ENCODE measurements at places on chromosomes 1 and 21.

DNA sequence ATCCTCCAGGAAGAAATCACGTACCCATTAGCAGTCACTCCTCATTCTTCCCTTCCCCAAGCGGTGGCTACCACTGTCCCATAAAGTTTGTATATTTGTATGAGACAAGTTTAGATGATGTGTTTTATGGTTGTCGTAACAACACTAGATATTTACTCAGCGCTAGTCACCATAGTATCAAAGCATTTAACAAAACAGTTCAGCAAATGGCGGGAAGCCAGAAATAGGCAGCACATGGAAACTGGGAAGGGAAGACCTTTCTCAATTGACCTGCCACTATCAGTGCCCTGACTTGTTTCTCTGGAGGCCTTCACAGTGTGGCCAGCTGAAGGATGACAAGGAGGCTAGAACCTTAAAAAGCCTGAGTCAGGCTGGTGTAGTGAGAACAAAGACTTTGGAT is 31.1 kb downstream of the CNST start:
- no peak for DNase-seq

DNA sequence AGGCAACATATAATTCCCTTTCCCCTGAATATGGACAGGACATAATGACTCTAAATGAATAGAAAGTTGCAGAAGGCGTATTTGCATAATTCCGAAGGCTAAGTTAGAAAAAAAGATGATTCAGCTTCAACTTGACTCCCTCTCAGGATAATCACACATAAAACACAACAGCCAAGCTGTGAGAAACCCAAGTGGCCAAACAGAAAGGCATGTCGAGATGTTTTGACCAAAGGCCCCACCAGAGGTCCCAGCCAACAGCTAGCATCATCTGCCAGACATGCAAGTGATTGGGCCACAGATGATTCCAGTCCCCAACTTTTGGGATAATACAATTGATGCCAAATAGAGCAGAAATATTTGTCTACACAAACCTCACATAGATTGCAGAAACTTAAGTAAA is 444.9 kb downstream of the LTN1 start:
- DNase-seq = no peak

DNA sequence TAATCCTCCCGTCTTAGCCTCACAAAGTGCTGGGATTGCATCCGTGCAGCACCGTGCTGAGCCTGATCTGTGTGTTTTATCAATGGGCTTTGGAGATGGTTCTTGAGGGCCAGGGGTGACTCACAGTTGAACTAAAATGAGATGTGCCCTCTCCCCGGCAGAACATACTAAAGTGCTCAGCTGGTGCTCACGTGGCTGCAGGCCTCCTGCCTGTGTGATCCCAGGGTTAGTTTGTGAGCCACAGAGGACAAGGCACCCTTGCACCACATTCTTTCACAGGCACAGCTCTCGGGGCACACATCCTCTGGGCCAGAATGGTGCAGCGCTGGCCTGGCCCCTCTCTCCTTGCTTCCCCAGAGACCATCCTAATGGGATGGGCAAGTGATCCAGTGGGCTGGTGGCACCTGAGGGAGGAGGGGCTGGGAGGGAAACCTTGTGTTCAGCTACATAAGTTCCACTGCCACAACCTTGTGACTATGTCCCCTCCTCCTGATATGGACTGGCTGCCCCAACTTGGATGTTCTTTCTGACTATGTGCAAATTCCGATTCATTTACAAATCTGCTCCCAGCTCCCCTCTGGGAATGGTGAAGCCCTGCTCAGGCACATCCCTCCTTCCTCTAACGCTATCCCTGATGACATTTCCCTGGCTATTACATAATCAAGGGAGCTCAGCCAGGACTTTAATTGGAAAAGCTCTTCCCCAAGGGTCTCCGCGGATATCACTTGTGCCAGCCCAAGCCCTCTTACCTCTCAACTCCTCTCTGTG is 197.0 kb upstream of the EDN2 start:
- DNase-seq = no peak

DNA sequence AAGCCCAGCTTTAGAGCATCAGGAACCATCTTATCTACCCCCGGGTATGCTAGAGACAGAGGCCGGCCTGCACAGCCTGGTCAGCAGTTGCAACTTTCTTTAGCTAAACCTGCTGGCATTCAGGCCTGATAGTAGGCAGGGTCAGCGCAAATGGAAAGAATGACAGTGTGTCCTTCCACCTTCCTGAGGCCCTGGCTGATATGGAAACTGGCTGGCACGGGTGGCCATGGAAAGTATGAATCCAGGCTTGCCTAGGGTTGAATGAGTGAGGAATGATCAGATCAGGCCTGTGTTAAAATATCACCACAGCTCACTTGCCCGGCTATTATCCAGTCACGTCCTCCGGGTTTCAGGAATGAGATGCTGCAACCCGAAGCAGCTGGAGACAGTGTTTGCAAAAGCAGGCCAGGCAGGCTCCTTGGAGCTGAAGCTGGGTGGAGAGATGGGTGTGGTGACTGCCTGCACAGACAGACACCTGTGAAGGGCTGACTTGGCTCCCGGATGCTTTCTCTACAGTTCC is 34.7 kb downstream of the RCAN1 start:
- no peak for DNase-seq

Data from neural crest cell (in vitro differentiated cells).